GM06990 (cell line): ENCODE measurements at places on chromosomes 6 and 20.

DNA sequence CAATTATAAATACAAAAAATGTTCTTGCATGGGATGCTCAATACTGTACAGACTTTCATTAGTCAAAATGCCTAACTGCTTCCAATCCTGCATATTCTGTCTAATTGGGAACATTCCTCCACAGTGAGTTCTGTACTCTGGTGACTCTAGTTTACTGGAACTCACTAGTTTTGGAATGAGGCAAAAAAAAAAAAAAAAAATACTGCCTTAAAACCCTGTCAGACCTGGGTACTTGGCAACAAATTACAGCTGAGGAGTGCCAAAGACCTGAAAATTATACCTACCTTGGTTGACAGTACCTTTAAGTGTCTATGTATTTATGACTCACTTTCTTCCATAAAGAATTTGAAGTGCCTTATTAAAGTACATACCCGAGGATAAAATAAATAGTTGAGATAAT, 276.7 kb downstream of the FARS2 start:
- no peak for DNase-seq

DNA sequence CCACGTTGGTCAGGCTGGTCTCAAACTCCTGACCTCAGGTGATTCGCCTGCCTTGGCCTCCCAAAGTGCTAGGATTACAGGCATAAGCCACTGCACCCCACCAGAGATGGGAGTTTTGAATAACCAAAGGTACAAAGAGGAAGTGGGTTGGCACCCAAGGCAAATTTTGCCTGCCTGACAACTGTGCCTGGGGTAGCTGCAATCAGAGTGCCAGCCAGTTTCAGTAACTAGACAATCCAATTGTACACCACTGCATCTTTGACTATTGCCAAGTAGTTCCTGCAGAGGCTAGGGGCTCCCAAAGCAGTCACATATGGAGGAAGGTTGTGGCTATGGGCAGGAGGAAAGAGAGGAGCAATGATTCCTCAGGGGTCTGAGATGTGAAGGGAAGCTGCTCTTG, 16.6 kb downstream of the ZC3H12D start:
- DNase-seq, result no peak

GRCh38 chr6:113187661-113188060, 669.5 kb upstream of the MARCKS start:
- no peak for DNase-seq

DNA sequence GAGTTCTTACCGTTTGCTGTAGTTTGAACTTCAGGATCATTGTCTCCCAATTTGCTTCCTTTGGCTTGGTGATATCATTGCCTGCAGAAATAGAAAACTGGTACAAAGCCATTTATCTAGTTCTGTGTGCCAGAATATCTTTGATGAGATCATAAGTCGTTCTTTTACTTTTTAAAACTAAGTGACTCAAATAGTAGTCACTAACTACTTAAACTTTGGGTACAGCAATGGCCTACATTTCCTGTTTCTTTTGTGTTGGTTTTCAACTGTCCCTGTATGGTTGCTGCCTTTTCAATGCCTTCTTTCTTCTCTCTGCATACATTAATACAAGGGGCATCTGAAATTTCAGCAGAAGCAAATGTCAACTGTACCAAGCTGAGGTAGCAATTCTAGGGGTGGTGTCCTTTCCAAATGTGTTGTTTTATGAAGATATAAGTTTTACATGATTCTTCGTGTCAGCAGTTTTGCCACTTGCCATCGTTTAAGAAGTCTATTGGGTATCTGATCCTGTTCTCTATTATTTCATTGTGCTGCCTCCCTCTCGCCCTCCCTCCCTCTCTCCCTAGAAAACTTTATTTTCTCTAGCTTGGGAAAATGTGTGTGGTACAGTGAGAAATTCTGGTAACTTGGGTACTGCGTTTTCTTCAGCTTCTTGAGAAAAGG, 238.5 kb downstream of the FARS2 start:
- DNase-seq, result no peak

GRCh38 chr6:15560713-15561112, 102.1 kb downstream of the DTNBP1 start:
- DNase-seq, result no peak

GRCh38 chr20:35791097-35791496, 19.3 kb downstream of the PHF20 start:
- DNase-seq, result no peak

DNA sequence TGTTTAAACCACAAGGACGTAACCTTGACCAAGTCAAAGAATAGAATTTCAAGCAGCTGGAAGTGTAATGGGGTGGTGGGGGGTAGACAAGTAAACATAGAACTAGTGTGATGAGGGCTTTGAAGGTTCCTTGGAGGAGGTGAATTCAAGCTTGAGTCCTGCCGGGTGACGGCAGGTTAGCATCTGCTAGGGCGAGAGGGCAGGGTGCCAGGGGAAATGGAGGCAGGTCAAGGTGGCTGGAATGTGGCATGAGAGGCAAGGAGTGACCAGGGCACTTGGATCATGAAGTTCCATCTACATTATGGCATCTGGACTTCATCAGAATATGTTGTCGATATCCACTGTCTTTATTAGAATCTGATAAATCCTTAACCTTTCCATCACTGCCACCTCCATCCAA, 207.5 kb upstream of the SLC35B3 start:
- DNase-seq, result no peak

DNA sequence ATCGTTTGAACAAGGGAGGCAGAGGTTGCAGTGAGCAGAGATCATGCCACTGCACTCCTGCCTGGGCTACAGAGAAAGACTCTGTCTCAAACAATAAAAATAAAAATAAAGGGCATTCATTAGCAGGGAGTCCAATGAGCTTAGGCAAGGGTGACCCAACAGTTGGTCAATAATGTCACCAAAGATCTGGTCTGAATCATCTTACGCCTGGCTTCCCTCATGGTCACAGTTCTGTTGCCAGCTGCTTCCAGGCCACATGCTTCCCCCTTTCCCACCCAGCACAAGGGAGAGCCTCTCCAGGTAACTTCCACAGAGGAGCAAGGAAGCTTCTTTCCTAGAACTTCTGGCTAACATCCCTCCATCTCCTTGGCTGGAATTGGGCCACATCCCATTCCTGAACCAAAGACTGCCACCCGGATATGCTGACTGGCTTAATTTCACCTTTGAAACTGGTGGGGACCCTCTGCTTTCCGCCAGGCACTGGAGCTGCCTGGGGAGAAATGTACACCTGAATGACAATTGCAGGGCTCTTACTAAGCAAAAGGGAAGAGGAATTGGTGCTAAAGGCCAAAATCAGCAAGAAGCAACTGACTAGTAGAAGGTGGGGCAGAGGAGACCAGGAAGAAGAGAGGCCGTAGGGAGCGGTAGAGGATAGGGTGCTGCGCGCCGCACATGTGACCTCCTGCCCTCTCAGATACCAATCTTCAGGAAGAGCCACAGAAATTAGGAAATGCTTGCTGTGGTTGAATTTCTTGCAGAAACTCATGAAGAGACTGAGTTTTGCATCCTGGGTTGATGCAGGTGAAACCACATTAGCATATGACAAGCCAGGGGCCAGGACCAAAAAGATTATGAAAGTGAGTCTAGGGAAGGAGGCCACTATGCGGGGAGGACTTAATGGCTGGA, 8.3 kb upstream of the SCML4 start:
- DNase-seq, result no peak

DNA sequence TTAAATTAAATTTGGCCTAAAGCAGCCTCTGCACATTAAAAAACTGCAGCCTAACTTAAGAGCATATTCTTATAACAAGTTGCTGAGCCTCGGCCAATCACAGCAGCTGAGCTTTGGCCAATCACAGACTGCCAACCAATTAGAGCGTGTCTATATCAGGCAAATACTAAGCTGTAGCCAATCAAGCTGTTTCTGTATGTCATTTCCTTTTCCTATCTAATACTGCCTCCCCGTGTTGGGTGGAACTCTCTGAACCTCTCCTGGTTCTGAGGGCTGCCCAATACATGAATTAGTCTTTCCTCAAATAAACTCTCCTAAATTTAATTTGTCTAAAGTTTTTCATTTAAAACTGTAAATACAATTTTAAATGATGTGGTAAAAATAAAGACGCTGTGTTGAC, 3.9 kb upstream of the TMEM244 start:
- no peak for DNase-seq

- no peak for DNase-seq
These were observed 5.0 kb downstream of the NCOA5 start for GRCh38 chr20:46084805-46085178.

DNA sequence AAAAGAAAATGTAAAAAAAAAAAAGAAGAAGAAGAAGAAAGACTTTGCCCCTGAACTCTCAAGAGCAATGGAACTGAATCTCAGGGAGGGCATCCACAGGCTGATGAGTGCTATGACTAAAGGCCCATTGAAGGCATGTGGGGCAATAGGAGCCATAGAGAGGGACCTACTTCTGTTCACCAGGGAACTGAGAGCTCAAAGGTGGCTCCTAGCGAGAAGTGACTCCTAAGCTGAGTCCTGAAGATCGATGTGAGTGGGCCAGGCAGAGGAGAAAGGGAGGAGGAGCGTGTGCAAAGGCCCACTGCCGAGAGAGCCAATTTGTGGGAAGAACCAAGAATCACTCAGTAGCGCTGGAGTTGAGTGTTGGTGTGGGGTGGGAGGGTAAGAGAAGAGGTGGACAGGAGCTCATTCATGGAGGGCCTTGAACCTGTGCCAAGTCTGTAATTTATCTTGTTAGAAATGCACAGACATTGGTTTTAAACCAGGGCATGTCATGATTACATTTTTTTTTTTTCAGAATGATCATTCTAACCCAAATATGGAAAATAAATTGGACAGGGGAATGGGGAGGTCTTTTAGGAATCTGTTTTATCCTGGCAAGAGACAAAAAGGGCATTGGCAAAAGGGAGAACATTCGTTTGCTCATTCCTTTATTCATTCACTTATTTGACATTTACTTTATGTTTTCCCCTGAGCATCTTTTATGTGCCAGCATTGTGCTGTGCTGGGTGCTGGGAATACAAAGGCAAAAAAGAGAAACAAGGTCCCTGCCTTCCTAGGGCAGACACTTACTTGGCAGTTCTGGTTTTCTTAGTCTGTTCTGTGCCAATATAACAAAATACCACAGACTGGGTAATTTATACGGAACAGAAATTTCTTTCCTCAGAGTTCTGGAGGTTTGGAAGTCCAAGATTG, 67.4 kb upstream of the DSP start:
- no peak for DNase-seq

DNA sequence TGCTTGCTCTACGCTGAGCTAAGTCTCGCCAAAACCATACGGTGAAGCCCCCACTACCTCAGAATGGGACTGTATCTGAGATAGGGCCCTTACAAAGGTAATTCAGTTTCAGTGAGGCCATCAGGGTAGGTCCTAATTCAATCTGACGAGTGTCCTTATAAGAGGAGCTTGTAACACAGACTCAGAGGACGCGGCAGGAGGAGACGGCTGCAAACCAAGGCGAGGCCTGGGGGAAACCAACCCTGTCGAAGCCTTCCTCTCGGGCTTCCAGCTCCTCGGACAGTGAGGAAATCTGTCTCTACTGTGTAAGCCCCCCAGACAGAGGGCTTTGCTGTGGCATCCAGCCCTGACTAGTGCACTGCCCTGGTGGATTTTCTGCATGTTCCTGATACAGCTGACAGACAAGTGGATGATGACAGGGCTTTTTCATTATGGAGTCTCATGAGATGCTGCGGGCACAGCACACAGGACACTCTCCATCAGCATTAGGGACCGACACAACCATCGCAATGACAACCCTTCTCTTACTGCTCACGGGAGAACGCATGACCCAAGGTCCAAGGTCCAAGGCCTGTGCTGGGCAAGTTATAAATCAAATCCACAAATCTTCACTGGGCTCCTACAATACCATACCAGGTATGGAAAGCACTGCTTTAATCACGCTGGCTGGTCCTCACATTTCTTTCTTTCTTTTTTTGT, 48.2 kb downstream of the SSR1 start:
- no peak for DNase-seq

GRCh38 chr6:162829013-162829742, 101.4 kb downstream of the PACRG start:
- no peak for DNase-seq

DNA sequence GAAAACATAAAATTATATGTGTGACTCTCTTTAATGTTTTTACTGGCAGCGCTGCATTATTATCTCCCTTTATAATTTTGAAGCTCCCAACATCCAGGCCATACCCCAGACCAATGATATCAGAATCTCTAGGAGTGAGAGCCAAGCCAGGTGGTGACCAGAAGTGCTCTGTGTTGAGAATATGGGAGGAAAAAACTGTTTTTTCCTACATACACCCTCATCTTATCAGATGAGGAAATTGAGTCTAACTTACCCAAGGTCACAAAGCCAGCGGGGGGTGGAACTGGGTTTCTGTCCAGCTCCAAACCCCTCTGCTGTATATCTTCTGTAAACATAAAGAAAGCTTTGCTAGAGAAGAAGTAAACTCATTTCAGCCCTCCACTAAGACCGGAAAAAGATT, 42.5 kb downstream of the LY86 start:
- DNase-seq, result no peak

- no peak for DNase-seq
These were observed 17.8 kb upstream of the RSPO3 start for GRCh38 chr6:127100510-127101140.

DNA sequence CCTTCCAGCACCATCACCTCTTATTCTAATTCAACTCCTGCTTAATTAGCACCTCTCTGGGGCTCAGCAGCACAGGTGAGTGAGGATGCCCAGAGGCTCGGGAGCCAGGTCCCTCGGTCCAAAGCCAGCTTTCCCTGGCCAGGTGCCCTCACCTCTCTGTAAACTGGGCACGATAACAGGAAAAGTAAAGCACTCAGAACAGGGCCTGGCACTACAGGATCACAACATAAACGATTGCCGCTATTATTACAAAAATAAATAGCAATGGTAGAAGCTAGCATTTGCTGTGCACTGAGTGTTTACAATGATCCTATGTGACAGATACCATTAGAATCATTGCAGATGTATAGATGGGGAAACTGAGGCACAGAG, 2.6 kb downstream of the BPIFB2 start:
- DNase-seq, result no peak

GRCh38 chr6:131894493-131895424, 56.4 kb downstream of the CCN2 start:
- DNase-seq, result no peak

DNA sequence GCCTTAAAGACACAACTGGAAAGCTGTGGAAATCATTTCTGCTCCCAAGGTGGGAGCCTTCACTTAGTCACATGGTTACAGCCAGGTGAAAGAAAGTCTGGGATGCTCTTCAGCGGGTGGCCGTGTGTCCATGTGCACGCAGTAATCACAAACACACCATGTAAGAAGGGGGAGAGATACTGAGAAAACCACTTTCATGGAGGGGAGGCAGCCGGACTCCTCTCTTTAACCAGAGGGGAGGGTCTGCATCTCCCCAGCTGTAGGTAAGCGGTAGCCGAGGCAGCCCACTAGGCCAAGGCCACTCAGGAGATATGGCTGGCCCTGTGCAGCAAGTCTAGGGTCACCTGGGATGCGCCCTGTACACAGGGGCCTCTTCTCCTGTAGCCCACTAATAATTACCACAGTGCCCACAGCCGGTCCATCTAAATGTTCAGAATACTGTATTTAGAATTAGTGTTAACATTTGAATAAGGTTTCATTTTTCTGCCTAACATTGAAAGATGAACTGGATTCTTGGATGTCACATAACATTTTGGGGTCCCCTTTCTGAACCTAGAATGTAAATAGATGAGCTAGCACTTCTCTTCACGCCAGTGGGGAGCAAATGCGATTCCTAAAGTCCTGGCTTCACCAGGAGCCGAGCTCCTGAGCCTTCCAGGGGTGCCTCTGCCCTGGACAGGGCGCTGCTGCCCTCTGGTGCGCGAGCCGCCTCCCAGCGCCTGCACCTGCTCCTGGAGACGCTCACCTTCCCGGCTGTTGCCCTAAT, 15.9 kb downstream of the GPR31 start:
- DNase-seq, result peak; percentile 75

- no peak for DNase-seq
These were observed 899.5 kb upstream of the ADGRB3 start for GRCh38 chr6:67735623-67736022.

- no peak for DNase-seq
These were observed 51.9 kb downstream of the RPF2 start for GRCh38 chr6:111033628-111034289.
